Nucleus accumbens (tissue), 56 donors: ENCODE measurements at places on chromosomes 2 and 18.

GRCh38 chr18:26536032-26536431, 12.3 kb downstream of the KCTD1 start:
- no peak for DNase-seq

GRCh38 chr2:121028577-121028976, 256.4 kb downstream of the TFCP2L1 start:
- DNase-seq: no peak

GRCh38 chr2:37052600-37053332, 31.4 kb downstream of the HEATR5B start:
- no peak for DNase-seq

DNA sequence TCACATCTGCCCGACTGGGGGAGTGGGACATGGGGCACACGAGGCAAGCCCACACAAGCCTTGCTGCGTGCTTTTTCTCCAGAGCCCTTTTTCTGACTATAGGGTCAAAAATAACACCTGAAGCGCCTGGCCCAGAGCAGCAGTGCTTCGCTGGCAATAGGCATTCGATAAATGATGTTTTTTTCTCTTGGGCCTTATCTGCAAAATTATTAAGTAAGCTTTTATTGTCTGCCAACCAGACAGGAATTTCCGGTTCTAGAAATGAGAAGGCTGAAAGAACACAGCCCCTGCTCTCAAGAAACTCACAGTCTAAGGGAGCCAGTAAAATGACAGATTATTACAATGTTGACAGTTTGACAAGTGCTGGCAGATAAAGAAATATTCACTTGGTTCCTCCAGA, 2.7 kb upstream of the TMBIM1 start:
- no peak for DNase-seq

DNA sequence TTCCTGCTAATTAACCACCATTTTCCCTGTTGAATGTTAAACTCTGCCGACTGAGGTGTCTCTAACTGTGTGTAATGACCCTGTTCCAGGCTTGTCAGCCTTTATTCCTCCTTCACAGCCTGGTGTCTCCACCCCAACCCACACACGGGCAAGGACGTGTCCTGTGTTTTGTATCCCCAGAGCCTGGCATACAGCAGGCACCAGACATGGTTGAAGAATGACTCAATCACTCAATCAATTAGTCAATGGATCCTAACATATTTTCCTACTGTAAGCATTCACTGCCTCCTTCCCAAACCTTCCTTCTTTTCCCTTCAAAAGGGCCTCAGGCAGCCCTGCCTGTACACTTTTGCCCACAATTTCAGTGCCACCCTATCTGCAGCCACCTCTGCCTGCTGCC, 2.7 kb upstream of the TNS1 start:
- DNase-seq: no peak

DNA sequence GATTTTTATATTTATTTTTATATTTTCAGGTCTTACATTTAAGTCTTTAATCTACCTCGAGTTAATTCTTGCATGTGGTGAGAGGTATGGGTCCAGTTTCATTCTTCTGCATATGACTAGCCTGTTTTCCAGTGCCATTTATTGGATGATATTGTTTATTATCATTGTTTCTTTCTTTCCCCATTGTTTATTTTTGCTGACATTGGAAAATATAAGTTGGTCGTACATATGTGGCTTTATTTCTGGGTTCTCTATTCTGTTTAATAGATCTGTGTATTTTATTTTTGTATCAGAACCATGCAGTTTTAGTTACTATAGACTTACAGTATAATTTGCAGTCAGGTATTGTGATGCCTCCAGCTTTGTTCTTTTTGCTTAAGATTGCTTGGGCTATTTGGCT, 113.4 kb upstream of the VWC2L start:
- DNase-seq: no peak

DNA sequence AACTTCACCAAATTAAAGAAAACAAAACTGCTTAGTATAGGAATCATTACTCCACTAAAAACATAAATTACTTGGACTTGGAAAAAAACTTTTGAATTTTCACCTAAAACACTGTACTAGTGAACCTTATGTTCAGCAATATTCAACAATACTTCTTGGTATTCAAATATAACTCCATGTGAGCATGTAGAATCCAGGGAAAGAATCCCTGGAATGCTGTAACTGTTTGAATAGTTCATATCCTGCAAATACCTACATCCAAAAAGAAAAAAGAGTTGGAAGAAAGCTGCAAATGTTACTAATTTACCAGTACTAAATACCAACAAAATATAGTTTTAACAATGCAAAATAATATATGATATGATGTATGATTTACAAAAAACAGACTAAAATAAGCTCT, 65.4 kb downstream of the IKZF2 start:
- DNase-seq: no peak

- no peak for DNase-seq
Observed at GRCh38 chr2:197136452-197136851, 174.1 kb downstream of the ANKRD44 start.

DNA sequence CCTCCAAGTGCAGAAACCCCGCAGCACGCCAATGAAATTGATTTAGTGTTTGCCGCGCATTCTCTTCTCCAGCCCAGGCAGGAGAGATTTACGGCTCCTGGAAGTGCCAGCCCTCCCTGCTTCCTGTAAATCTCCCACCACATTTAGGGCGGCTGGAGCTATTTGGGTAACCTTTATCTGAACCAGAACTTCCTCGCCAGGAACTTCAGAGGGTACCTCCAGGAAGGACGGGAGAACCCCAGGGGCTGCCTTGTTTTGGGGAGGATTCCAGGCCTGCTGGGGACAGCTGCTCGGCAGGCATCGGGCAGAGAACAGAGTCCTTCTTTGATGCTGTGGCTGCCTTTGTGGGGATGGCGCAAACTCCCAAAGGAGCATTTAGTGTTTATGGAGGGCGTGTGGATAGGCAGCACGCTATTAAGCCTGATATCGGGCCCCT, 122.0 kb upstream of the MYCN start:
- DNase-seq: no peak

DNA sequence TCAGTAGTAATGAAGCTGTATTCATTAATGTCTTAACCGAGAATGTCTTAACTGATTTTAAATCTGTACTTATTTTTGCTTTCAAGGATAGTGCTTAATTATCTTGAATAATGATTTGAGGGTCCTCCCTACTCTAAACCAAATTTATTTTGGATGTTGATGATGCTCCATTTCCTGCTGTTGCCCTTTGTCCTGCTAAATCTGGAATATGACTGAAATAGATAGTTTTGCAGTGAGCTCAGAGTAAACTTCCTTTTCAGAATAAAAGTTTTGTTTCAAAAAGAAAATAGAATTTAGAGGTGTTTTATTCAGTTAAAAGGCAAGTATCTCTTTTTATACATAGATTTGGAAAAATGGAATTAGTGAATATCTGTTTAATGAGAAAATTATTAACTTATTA, 8.1 kb downstream of the NBEAL1 start:
- no peak for DNase-seq

GRCh38 chr2:112140899-112141625, 2.9 kb downstream of the FBLN7 start:
- DNase-seq: no peak

DNA sequence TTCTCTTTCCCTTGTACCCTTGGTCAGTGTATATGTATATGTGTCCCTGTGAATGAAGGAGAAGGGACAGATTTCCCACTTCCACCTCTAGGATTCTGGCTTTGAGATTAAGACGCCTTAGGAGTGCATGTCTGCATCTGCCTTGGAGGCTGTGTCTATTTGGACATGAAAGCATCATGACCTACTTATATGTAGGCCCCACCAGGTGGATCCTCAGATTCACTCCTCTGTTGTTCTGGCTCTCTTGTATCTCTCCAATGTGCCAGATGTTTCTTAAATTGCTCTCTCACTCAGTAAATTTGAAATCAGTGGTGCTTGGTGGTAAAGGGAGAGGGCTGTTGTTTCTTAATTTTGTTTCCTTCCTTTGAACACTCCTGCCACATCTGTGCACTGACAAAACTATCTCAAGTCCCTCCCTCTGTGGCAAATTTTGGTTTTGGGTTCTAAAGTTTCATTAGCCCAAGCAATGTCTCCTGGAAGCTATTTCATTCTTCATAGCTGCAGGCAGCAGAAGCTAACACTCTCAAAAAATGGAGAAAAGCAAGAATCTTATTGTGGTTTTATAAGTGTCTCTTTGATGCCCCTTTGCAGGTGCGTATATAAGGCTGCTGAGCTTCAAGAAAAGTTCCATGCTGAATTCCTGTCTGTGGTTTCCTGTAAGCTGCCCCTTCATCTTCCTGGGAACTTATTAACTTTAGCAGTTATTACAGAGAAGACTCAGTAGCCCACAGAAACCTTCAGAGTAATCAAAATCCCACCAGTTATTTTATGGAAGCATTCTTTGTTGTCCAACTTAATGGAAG, 179.7 kb upstream of the SETBP1 start:
- no peak for DNase-seq

DNA sequence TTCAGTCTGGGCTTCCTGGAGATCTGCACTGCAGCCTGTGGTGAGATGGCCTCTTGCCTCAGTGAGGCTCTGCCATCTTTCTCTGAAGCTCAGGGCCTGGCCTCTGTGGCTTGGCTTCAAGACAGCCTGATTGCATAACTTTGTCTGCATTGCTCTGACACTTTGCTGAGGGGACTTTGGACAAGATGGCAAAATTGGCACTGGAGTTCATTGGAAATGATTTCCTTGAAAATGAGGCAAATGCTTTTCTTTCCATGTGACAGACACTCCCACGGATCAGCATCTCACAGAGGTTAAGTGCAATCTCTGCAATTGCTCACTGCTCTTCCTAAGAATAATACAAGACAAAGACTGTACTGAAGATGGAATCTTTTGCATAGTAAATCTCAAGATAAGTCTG, 166.8 kb downstream of the KCNS3 start:
- DNase-seq: no peak

DNA sequence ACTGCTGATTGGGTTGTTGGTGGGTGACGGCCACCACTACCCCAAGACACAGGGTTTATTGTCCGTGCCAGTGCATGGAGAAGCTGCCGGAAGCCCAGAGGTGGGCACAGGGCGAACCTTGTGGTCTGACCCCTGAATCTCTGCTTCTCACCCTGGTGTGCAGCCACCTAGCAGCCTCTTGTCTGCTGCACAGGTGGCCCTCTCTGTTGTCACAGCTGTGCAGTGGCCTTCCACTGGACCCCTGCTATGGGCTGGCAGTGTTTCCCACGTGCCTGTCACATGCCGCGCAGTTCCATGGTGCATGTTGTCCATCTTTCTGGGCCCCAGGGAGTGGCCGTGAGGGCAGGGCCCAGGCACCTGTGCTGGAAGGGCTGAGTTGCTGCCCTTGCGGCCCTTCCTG, 15.2 kb downstream of the ATG4B start:
- no peak for DNase-seq

DNA sequence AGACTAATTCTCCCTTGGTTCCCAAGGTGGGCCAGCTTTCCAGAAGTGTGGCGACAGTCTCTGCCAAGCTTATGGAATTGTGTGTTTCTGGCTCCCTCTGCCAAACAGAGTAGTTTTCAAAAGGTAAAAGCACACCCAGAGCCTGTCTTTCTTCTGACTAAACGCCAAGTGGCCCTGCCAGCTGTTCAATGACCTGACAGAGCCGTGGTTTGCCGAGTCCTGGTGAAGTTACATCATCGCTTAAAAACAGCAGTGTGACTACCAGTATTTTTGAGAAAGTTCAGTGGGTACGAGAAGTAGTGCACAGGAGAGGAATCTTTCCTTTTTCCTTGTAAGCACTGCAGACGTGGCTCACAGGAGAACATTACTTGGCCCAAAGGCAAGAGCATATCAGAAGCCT, 1.9 kb downstream of the PER2 start:
- no peak for DNase-seq

- DNase-seq: no peak
Observed at GRCh38 chr18:7803956-7804469, 236.9 kb downstream of the PTPRM start.

GRCh38 chr2:205411558-205411957, 270.7 kb upstream of the NRP2 start:
- DNase-seq: peak; percentile 29

DNA sequence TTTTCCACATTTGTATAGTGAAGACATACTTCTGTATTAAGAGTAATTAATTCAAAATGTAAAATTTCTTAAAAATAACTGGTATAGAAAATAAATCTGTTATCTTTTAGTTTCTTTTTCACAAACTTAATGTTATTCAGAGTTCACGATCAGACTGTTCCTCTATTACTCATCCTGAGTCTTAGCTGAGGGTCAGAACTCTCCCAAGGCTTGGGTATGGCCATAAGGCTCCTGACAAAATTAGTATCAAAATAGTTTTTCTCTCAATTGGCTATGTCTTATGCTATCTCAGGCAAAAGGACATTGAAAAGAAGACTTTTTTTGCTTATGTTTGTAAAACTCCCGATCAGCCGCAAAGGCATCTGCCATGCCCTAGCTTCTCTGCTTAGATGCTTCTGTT, 56.1 kb upstream of the NAB1 start:
- DNase-seq: no peak

DNA sequence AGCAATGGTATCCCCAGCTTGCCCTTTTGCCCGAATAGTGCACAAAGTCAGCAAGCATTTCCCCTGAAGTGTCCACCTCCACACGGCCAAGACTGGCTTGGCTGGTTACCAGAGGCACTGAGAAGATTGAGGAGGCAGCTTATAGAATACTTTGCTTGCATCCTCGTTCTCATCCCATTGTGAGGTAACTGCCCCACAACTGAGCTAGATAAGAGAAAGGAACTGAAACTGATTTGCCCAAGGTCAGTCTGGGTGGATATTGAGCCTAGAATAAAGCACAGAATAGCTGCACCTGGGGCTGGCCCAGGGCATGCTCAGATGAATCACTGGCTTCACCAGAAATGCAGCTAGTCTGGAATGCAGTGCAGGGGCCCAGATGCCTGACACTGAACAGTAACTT, 32.7 kb upstream of the MAP4K3 start:
- no peak for DNase-seq

DNA sequence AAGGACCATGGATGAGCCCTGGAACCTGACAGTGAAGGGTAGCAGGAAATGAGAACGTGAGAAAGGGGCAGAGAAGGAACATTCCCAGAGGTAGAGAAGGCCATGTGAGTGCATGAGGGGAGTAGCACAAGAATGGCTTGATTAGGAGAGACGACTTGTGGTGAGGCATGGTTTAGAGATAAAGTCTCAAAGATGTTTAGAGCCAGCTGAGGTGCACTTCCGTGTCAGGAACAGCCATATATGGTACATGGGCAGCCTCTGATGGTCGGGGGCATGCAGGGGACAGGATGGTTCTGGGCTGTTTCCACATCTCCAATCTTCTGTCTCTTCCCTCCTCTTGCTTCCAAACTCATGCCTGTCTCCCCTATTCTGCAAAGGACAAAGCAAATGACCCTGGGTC, 28.8 kb upstream of the EFEMP1 start:
- no peak for DNase-seq

DNA sequence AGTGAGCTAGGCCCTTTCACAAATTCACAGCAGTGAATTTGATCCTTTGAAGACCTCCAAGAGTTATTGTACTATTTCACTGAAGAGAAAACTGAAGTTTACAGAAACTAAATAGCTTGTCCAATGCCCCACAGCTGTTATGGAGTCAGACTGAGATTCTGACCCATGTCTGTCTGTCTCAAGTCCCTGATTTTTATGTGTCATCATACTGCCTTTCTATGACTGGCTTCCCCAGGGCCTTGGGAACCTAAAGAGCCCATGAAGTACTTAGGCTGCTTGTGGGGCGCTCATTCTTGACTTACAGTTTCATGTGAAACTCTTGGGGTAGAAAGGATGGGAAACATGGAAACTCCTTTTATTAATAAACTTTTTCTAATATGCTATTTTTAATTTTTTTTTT, 107.7 kb downstream of the ATL2 start:
- no peak for DNase-seq

- no peak for DNase-seq
Observed at GRCh38 chr2:56589194-56589593, 405.4 kb downstream of the CCDC85A start.
